NB4 (cell line): ENCODE measurements at places on chromosomes 3 and 15.

DNA sequence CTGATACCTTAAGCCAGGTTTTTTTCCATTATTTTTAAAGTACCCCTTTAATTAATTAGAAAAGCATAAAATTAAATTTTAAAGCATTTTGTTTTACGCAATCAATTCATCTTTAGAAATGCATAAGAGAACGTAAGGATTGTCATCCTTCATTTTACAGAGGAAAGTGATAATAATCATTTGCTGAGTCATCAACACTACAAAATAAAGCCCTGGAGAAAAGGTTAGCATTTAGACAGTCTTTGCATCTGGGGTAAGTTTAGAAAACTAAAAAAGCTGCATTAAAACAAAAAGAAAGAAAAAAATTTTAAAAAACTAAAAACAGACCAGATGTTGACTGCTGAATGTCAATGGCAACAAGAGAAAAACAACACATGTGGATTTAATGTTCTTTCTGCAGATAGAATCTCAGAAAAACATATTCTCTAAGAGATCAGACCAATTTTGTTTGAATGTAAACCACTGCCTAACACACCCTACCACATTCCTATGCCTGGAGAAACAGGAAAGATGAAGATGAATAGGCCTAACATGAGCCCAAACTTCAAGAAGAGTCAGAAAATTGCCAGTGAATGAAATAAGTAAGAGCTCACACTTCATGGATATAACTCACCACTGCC is 59.9 kb downstream of the SUCNR1 start:
- DNase-seq: no peak

GRCh38 chr3:192170031-192170430 is 557.3 kb downstream of the FGF12 start:
- no peak for DNase-seq

DNA sequence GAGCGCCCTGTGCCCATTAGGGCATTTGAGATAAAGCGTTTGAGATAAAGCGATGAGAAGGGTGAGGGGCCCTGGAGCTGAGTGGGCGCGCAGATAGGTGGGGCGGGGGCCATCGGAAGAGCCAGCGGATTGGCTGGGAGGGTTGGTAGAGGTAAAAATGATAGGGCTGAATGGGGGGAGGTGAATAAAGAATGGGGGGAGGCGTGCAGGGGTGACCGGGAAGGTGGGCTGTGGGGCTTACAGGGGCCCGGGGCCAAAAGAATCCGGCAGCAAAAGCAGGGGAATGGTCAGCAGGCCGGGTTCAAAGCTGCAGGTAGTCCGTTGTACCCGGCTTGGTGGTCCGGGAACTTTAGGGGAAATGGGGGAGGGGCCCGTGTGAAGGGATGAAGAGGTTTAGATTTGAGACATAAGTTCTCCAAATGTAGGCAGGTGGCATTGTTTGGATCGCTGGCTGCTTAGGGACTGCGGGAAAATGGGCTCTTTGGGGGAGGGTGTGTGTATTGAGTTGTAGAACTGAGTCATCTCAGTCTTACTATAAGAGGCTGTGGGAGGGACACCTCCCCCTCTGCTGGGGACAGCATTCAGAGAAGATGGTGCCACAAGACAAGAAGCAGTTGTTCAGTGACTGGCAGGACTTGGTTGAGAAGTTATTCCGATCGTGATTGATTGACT is 610 bp downstream of the ARID3B start:
- DNase-seq: peak; percentile 93

- peak; percentile 63 for DNase-seq
Measured at GRCh38 chr15:39685999-39686613, 96.5 kb downstream of the FSIP1 start.

- no peak for DNase-seq
Measured at GRCh38 chr15:89398896-89399237, 64.2 kb upstream of the POLG start.

GRCh38 chr3:24386458-24386857 is 108.2 kb downstream of the THRB start:
- no peak for DNase-seq

DNA sequence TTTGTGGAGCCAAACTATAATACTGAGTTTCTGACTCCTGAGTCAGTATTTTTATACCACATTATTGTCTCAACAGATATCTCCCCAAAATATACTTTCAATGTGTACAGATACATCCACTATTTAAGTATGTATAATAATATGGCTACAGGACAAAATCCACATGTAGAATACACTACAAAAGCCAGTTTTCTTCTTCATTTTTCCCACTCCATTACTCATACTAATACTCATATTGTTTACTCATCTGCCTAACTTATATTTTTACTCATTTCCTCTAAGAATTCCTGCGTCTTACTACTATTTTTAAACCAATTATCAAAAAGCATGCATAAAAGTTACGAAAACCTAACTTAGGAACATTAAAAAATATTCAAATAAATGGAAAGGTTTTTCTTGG is 440.8 kb downstream of the ZNF385D start:
- no peak for DNase-seq
